ENCODE measurements at places on chromosomes 7 and 10. TPM values are rescaled to one million over a fixed set of nuclear protein-coding genes. Genes with fewer than 3 reads are reported as not detected.

The SMKR1 gene
- not detected for polyA plus RNA-seq

The RBM20 gene
- 0.15 TPM for polyA plus RNA-seq

DNA sequence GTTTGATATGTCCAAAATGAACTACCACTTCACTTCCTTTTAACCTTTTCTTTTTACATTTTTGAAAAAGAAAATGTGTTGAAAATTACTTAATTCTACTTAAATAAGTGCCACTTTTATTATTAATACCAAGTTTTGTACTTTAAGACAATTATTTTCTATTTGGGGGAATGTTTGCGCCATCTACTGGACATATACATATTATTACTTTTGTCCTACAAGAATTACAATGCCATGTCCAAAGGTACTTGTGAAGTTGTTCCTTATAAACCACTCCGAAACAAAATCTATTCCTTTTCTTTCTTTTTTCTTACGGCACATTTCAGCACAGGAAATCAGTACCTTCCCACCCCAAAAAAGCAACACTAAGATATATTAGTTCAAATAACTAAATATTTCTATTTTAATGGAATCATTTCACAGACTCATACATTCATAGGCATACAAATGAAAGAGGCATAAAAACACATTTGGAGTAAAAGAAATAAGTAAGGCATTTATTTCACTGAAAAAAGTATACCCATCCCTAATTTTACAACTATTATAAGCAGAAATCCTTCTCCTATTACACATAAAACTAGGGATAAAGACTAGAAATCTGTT is 169.9 kb downstream of the RNF133 start:
- no peak overlapping the region for H3K27ac ChIP-seq
- DNase-seq, result peak; percentile 37
- no peak overlapping the region for H3K4me3 ChIP-seq
- H3K36me3 ChIP-seq, result no peaks in the 10 kb centered on the region
- no peaks in the 10 kb centered on the region for H3K27me3 ChIP-seq

- H3K4me1 ChIP-seq, result no peaks in the 10 kb centered on the region
- peaks cover 6% of the 10 kb centered on the region for H3K36me3 ChIP-seq
- no peak overlapping the region for H3K4me3 ChIP-seq
- DNase-seq, result no peak
- no peak overlapping the region for H3K27ac ChIP-seq
- H3K27me3 ChIP-seq, result no peaks in the 10 kb centered on the region
These were observed 8.5 kb downstream of the GPER1 start for GRCh38 chr7:1096156-1097119.

DNA sequence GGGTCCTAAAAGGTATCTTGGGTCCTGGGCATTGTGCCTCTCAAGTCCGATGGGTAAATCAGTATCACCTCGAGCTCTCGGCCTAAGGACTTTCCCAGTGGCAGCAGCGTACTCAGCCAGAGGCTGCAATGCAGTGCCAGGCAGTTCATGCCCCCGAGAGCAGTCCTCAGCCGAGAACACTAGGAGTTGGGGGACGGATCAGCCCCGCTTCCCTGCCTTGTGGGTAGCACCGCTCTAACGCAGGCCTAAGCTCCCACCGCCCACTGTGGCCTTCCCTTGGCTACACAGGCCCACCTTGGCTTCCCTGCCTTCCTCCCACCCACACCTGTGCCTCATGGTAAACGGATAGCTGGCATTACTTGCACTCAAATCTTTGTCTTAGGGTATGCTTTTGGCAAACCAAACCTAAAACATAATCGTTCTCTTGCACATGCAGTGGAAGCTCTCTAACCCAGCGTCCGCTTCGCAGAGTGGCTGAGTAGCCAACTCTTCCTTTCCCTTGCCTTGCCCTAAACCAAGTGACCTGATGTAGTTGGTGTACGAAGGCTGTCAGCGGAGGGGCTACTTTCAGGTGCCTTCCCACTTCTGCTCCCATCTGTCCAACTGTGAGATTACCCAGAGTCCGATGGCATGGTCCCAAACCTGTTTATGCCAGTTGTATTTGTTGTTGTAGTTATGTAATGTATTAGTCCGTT is 73.2 kb upstream of the CHST15 start:
- H3K4me3 ChIP-seq, result no peak overlapping the region
- H3K27ac ChIP-seq, result no peak overlapping the region

DNA sequence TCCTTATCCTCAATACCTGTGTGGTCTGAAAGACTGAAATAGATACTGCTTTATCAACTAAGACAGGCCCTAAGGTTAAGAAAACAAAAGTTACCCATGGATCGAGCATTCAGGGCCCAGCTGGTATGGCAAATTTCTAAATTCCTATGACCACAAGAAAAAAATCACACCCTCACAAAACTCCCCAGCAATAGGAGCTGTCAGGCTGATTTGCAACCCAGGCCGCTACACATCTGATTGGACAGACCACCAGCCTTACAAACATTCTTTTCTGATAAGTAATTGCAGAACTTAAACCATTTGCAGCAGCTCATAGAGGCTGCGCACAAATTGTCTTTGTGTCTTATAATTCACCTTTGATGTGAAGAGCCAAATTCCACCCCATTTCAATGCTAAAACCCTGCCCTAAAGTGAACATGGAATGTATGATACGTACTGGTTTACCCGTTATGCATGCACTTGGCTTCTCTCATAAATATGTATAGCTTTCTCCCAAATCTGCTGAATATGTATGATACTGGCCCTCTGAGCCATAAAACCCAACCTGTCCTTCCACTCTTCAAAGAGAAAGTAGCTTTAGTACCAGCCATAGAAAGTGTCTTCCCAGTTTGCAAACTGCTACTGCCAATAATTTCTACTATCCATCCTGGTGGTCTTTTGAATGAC is 842.5 kb downstream of the GRID1 start:
- no peaks in the 10 kb centered on the region for H3K27me3 ChIP-seq
- no peak for DNase-seq
- H3K4me1 ChIP-seq, result no peaks in the 10 kb centered on the region
- H3K27ac ChIP-seq, result no peak overlapping the region

GRCh38 chr10:34768261-34768971 is 46.7 kb downstream of the PARD3 start:
- H3K36me3 ChIP-seq, result no peaks in the 10 kb centered on the region
- no peak overlapping the region for H3K27ac ChIP-seq
- no peak overlapping the region for H3K4me3 ChIP-seq
- H3K4me1 ChIP-seq, result peaks cover 4% of the 10 kb centered on the region
- DNase-seq, result peak; percentile 21
- H3K27me3 ChIP-seq, result no peaks in the 10 kb centered on the region

DNA sequence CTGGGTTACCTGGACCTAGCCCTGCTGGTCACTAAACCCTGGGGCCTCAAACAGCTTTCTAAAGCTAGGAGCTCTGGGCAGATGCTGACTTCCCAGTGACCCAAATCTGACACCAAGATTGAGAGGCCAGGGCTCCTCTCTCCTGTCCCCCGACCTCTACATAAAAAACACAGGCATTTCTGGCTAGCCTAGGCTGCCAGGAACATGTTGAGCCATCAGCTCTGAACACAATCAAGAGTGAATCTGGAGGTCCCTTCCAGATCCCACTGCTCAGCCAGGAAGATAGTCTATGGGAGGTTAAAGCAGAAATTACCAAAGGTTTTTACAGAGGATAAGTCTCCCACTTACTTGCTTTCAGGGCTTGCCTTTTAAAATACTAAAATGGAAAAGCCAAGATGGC is 22.1 kb upstream of the PDE1C start:
- peak overlapping the region; percentile 69 for H3K27ac ChIP-seq
- DNase-seq, result no peak
- no peaks in the 10 kb centered on the region for H3K27me3 ChIP-seq
- H3K36me3 ChIP-seq, result no peaks in the 10 kb centered on the region
- H3K4me3 ChIP-seq, result no peak overlapping the region
- peaks cover 15% of the 10 kb centered on the region for H3K4me1 ChIP-seq

DNA sequence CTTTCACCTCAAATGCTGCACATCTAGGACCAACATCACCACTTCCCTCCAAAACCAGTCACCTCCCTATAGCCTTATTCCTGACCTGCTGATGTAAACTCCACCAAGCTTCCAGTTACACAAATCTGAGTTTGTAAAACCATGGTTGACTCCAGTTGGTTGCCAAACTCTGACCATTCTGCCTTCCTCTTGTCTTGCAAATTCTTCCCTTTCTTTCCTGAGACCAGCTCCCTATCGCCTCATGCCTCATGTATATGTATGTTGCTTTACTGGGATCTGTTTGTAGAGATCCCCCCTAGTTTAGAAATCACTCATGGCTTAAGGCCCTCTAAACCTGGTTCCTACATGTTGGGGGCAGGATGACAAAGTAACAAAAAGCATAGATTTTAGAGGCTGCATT is 31.3 kb downstream of the PAX2 start:
- no peak for DNase-seq
- no peak overlapping the region for H3K4me3 ChIP-seq
- no peaks in the 10 kb centered on the region for H3K4me1 ChIP-seq

The SEMA3C gene
- 19.3 TPM for polyA plus RNA-seq

GRCh38 chr10:63072951-63073350 is 60.2 kb upstream of the NRBF2 start:
- H3K27me3 ChIP-seq, result peaks cover 13% of the 10 kb centered on the region
- no peaks in the 10 kb centered on the region for H3K36me3 ChIP-seq
- no peak overlapping the region for H3K4me3 ChIP-seq
- no peaks in the 10 kb centered on the region for H3K4me1 ChIP-seq
- no peak for DNase-seq

DNA sequence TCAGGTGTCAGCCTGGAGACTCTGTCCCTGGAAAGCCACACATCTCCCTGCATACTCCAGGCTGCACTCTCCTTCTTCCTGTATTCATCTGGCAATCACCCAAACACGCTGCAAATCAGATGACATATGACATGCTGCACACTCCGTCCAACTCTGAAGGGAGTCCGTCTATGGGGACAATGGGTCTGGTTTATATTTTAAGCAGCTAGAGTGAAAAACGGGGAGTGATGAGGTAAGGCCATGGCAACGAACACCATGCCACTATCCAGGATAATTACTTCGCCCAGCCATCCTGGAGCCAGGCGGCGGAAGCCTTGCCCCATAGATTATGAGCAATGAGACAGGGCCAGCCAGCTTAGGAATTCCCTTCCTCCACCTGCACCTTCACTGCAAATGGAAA is 140.1 kb downstream of the PLXNA4 start:
- H3K4me3 ChIP-seq, result no peak overlapping the region
- DNase-seq, result no peak
- H3K4me1 ChIP-seq, result no peaks in the 10 kb centered on the region

The CUZD1 gene
- polyA plus RNA-seq, result 0.56 TPM

The LRRC17 gene
- polyA plus RNA-seq, result 250 TPM

- H3K27me3 ChIP-seq, result no peaks in the 10 kb centered on the region
- DNase-seq, result peak; percentile 90
- H3K4me3 ChIP-seq, result no peak overlapping the region
- H3K4me1 ChIP-seq, result no peaks in the 10 kb centered on the region
- no peak overlapping the region for H3K27ac ChIP-seq
These were observed 196.8 kb downstream of the SKAP2 start for GRCh38 chr7:26667514-26668133.

GRCh38 chr7:41047211-41047610 is 655.7 kb downstream of the INHBA start:
- H3K4me3 ChIP-seq, result no peak overlapping the region
- no peaks in the 10 kb centered on the region for H3K27me3 ChIP-seq
- DNase-seq, result no peak
- H3K36me3 ChIP-seq, result no peaks in the 10 kb centered on the region
- no peak overlapping the region for H3K27ac ChIP-seq
